NCI-H2081 (cell line): ENCODE measurements at places on chromosomes 2 and 18.

DNA sequence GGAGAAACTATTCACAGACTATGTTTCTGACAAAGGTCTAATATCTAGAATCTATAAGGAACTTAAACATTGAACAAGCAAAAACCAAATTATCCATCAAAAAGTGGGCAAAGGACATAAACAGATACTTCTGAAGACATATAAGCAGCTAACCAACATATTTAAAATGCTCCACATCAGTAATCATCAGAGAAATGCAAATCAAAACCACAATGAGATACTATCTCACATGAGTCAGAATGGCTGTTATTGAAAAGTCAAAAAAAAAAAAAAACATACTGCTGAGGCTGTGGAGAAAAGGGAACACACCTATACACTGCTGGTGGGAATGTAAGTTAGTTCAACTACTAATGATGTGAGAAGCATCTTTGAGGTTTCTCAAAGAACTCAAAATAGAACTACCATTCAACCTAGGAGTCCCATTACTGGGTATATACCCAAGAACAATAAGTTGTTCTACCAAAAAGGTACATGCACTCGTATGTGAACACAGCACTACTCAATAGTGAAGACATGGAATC, 220.4 kb upstream of the TFPI start:
- no peak for DNase-seq

- DNase-seq = no peak
These were observed 18.8 kb downstream of the COX7A2L start for GRCh38 chr2:42342061-42342794.

DNA sequence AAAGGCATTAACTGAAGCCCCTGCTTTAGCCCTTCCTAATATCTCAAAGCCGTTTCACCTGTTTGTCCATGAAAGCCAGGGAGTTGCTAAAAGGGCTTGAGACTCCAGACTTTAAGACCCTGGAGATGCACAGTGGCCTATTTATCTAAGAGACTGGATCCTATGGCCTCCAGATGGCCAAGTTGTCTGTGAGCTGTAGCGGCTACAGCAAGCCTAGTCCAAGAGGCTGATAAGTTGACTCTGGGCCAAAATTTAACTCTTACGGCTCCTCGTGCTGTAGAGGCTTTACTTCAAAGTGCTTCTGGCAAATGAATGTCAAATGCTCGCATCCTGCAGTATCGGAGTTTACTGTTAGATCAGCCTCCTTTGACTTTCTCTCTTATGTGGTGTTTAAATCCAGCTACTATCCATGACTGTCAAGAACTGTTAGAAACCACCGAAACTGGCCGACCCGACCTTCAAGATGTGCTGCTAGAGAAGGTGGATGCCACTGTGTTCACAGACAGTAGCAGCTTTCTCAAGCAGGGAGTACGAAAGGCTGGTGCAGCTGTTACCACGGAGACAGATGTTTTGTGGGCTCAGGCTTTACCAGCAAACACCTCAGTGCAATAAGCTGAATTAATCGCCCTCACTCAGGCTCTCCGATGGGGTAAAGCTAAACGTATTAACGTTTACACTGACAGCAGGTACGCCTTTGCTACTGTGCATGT, 336.7 kb upstream of the CNTNAP5 start:
- no peak for DNase-seq

- DNase-seq = no peak
These were observed 47.7 kb upstream of the EML6 start for GRCh38 chr2:54675738-54676137.

- DNase-seq = no peak
These were observed 71.3 kb downstream of the MYL12B start for GRCh38 chr18:3333056-3333720.

- no peak for DNase-seq
These were observed 59.1 kb downstream of the MAP3K20 start for GRCh38 chr2:173134703-173135102.

DNA sequence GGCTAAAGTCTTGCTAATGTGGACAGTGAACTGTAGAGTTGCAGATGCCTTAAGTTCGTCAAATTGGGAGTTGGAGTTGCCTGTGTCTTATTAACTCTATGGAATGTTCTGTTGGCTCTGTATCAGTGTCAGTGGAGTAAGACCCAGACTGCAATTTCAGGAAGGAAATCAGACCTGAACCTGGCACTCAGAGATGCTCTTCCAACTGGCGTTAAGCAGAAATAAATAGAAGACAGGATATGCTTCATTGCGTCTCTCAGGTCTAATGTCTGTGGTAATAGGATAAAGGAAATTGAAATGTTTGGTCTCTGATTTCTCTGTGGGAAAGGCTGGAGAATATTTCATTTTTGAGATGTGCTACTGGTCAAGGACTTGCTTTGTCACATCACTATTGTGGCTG, 846.7 kb upstream of the ID2 start:
- no peak for DNase-seq

GRCh38 chr2:120486441-120486840, 140.5 kb downstream of the INHBB start:
- DNase-seq = no peak

DNA sequence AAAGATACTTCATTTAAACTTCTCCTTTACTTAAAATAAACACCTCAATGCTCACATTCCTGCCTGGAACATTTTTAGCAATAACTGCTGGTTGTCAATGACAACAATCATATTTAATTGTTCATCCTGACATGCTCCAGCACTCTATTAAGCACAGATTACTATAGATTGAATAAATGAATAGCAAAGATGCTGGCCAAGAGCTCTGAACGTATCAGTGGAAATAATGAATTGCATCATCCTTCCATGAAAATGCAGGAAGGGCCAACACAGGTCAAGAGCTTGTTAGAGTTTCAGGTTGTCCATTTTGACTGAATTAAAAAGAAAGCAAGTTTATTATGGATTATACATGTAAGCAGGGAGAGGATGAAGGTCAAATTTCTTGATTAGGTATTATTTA, 994.0 kb downstream of the TSN start:
- no peak for DNase-seq

- DNase-seq = no peak
These were observed 292.0 kb downstream of the PRKCE start for GRCh38 chr2:45943219-45944044.

- DNase-seq = no peak
These were observed 325.1 kb upstream of the RAB6C start for GRCh38 chr2:129654331-129654730.

GRCh38 chr2:196565106-196565765, 74.3 kb upstream of the CCDC150 start:
- no peak for DNase-seq

DNA sequence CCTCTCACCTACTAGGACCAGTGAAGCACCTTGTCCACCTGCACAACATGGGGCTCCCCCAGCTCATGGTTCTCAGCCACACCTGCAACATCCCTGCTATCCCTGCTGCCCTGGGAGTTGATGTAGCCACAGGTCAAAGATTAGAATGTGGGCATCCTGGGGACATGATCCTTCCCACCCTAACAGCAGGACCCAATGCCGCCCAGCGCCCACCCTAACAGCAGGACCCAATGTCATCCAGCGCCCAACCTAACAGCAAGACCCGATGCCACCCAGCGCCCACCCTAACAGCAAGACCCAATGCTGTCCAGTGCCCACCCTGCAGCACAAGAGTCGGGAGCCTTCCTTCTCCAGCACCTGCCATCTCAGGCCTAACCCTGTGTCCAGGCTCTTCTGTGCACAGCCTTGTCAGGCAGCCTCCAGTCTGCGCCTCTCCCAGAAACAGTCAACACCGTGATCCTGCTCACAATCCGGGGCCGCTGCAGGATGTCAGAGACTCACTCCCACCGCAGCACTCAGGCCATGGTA, 237.3 kb upstream of the SALL3 start:
- no peak for DNase-seq

GRCh38 chr18:4858379-4859127, 338.5 kb downstream of the AKAIN1 start:
- no peak for DNase-seq

DNA sequence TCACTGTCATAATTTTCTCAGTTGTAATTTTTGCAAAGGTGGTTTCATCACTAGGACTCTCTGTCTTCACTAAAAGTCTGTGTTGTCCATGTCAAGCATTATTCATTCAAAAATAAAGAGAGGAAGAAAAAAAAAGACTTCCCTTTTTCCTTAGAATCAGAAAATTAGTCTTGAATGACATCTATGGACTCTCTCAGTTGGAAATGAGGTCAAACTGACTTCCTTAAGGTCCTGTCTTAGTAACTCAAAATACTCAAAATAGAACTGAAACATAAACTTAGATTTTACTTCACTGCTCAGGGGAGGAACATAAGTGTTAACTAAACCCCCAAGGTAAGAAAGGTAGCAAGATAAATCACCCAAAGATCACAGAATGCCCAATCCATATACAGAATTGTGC, 2.2 kb upstream of the ZNF407 start:
- DNase-seq = no peak

DNA sequence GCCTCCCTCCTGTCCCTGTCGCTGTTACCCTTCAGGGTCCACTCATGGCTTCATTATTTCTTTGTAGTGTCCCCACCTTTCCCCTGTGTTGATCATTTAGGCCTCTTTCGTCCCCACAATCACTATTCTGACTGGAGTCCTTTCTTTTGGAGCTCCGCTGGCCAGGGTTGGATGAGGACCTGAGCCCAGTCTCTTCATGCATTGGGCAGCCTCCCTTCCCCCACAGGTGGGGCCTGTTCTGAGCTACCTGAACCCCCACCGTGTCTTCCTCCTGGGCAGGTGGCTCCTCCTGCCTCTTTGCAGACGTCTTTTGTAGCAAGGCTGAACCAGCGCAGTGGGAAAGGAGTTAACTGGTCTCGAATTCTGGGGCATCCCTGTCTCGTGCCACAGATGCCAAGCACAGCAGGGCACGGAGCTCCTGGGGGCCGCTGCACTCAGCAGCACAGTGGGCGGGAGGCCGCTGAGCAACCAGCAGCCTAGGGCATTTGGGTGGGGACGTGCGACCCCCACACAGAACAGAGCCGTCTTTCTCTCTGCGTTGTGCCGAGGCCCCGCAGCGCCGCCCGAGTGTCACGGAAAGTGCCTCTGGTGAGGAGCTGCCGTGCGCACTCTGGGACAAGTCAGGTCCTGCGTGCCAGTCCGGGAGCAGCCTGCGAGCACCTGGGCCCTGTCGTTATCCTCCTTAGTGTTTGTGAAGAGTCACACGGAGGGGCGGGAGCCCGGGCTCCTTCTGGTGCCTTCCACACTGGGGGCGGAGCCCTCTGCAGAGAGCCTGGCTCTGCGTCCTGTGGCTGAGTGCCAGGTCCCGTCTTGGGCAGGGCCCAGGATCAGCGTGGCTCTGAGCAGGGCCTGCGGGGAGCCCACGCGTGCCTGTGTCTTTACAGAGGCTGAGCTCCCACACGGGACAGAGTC, 130.1 kb downstream of the NFATC1 start:
- DNase-seq = no peak

- DNase-seq = no peak
These were observed 49.4 kb downstream of the CCDC102B start for GRCh38 chr18:68847219-68847837.

DNA sequence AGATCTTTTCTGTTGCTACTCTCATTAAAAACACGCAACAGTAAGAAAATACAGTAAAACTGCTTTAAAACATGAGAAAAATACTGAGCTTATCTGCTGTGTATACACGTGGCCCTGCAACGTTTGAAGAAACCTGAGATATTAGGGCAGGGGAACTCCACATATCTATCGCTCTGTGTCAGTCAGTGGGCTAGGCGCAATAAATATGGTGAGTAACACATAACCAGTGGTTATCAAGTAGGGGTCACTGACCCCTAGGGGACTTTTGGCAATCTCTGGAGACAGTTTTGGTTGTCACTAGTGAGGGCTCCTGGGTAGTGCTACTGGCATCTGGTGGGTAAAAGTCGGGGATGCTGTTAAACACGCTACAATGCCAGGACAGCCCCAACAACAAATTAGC, 14.9 kb downstream of the STAT1 start:
- DNase-seq = no peak

DNA sequence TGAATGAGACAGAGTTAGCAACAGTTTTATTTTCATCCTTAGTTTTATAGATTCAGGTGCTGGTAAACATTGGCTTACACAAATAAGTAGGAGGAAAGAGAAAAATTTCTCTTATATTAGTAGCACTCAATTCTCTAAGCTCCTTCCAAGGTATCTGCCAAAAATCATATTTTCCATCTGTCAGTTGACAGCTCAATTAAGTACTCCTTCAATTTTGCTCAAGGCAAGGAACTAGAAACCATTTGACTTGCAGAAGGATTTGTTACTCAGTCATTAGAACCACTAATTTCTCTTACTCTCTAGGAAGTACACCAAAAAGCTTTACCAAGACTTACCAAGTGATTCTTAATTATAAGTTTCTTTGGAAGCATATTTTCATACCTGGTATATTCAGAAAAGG, 101.4 kb upstream of the ATP8B1 start:
- DNase-seq = no peak

- DNase-seq = no peak
These were observed 132.8 kb upstream of the DOK6 start for GRCh38 chr18:69267895-69268294.

DNA sequence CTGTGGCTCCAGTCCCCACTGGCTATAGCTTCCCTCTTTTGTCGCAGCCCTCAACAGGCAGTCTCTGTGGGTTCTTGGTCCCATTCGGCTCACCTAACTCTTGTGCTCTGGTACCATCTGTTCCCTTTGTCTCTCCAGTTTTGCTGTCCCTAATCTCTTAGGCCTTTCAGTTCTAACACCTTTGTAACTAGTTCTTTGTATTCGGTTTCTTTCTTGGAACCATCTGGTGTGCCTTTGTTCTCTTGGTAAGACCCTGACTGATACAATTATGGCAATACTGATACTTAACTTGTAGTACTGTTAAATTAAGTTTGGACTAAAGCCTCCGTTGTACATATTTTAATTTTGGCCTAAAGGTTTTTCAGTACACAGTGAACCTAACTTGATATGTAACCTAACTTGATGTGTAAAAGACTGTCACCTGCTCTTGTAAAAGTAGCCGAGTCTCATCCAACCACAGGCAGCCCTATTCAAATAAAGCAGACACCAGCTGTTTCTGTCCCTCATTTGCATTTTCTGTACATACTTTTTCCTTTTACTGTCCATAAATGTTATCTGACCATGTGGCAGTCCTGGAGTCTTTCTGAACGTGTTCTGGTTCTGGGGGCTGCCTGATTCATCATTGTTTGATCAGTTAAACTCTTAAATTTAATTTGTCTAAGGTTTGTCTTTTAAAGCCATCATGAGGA, 4.8 kb upstream of the MRPL44 start:
- DNase-seq = no peak

- DNase-seq = no peak
These were observed 29.8 kb upstream of the DNMT3A start for GRCh38 chr2:25371253-25372241.

GRCh38 chr2:170932948-170933347, 3.9 kb downstream of the GORASP2 start:
- DNase-seq = no peak

- DNase-seq = no peak
These were observed 54.9 kb downstream of the FHOD3 start for GRCh38 chr18:36352384-36352783.

- no peak for DNase-seq
These were observed 44.9 kb upstream of the TWSG1 start for GRCh38 chr18:9289698-9290097.

DNA sequence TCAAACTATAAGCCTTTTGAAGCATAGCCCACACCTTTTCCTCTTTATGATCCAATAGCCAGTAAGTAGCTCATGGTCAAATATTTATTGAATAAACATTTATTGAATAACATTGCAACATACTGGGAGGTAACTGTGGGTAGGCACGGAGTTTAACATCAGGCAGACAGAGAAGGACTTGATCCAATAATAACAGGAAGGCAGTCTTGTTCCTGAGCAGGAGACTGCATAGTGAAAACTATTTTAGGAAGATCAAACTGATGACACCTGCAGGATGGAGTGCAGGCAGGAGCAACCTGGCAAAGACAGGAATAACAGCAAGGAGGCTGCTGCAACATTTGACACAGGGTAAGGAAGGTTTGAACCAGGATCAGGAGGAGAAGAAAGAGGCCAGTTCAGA, 3.1 kb upstream of the DCTN1 start:
- no peak for DNase-seq
